T-helper 1 cell (primary cell): ENCODE measurements at places on chromosomes 16 and 17.

DNA sequence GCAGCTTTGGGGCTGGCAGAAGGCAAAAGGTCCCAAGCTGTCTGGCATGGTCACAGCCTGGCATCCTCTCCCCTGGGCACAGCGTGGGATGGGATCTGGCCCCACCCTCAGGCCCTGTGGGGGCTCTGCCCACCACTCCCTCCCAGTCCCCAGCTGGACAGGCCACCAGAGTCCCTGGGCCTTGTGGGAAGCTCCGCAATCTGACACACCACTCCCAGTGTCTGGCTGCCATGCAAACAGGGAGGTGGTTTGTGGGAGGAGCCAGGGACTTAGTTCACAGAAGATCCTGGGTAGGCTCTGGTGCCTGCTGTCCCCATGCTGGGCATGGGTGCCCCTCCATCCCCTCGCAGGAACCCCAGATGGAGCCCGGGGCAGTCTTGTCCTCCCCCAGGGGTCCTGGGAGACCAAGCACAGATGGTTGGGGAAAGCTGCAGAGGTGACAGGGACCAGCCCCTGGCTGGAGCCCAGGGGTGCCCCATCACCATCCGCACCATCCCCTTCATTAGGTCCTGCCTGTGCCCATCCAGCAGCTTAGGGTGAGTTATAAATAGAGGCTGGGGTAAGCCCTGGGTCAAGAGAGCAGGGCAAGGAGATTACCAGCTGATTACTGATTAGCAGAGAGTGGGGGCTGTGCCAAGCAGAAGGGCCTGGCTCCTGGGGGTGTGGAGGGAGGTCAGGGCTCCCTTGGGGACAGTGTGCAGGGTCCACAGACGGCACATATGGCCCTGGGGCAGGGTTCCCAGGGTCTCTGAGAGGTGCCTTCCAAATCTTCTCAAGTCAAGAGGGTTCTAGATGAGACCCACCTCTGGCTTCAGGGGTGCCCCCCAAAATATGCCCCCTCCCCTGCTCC is 6.2 kb downstream of the FSCN2 start:
- no peak for DNase-seq

DNA sequence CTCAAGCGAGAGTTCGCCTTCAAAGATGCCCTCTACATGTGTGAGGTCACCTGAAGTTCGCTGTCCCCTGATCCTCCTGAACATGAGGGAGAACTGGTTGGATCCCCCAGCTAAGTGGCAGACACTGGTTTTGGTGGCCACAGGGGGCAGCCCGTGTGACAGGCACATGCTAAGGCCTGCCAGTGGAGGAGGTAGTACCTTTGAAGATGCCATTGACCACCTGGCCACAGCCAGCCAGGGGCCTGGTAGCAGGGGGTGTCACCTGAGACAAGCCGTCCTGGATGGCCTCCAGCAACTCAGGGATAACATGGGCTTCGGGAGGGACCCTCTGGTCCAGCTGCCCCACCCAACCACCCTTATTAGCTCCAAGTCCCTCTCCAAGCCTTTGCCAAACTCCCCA is 7.3 kb upstream of the ALDH3A1 start:
- DNase-seq = no peak

DNA sequence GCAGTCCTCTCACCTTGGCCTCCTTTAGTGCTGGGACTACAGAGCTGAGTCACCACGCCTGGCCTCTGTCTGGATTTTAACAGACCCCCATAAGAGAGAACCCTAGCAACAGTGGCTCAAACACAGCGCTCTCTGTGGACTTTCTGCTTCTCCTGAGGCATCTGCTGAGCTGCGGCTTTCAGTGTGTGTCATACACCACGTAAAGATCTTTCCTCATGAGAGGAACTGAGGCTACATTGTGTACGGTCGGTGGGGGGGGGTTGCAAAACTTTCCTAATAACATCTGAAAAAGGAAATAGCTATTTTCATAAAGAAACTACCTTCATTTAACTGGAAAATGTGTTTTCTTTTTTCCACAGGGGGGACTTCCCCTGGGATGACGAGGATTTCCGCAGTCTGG is 32.9 kb downstream of the DEF8 start:
- DNase-seq = no peak

GRCh38 chr17:81338274-81339190 is 43.4 kb upstream of the SLC38A10 start:
- DNase-seq = no peak

DNA sequence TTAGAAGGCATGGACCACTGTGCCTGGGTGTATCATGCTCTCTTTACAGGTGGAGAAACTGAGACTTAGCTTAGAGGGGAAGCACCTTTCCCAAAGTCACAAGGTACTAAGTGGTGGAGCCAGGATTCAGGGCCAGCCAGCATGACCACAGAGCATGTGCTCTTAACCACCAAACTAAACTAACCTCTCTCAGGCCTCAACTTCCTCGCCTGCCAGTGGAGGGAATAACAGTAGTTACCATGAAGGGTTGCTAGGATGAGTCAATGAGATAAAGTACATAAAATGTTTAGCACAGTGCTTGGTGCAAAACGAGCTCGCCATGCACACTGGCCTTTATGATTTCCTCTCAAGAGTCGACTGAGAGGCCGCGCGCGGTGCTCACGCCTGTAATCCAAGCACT is 6.4 kb upstream of the MYO1C start:
- no peak for DNase-seq

- no peak for DNase-seq
Measured at GRCh38 chr16:85969159-85969558, 70.2 kb downstream of the IRF8 start.

GRCh38 chr17:72934927-72935326 is 157.6 kb downstream of the SLC39A11 start:
- DNase-seq = no peak

DNA sequence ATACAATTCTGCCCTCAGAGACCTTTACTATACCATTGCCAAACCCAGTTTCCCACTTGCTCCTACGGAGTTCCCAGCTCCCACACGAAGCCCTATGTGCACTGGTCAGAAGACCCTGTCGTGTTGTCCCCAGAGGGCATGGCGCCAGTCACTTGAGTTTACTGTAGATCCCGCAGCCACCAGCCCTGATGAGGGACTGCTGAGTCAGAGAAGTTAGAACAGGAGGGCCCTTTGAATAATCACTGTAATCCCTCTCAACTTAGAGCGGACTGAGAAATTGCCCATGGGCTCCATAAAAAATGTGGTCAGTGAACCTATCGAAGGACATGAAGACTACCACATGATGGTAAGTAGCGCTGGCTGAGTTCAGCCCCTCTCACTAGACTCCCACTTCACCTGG is 9.2 kb downstream of the UBFD1 start:
- DNase-seq = no peak

- DNase-seq = no peak
Measured at GRCh38 chr17:74259667-74260524, 14.1 kb upstream of the DNAI2 start.

DNA sequence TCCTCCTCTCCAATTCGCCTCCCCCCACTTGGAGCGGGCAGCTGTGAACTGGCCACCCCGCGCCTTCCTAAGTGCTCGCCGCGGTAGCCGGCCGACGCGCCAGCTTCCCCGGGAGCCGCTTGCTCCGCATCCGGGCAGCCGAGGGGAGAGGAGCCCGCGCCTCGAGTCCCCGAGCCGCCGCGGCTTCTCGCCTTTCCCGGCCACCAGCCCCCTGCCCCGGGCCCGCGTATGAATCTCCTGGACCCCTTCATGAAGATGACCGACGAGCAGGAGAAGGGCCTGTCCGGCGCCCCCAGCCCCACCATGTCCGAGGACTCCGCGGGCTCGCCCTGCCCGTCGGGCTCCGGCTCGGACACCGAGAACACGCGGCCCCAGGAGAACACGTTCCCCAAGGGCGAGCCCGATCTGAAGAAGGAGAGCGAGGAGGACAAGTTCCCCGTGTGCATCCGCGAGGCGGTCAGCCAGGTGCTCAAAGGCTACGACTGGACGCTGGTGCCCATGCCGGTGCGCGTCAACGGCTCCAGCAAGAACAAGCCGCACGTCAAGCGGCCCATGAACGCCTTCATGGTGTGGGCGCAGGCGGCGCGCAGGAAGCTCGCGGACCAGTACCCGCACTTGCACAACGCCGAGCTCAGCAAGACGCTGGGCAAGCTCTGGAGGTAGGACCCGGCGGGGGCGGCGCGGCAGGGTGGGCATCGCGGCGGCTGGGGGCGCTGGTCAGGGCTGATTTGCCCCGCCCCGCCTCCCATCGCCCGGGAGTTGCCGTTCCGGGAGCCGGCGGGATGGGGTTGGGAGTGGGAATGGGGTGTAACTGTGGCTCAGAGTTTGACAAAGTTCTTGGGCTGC is 567 bp downstream of the SOX9 start:
- DNase-seq = no peak

GRCh38 chr17:8556074-8556473 is 74.5 kb downstream of the MYH10 start:
- no peak for DNase-seq

DNA sequence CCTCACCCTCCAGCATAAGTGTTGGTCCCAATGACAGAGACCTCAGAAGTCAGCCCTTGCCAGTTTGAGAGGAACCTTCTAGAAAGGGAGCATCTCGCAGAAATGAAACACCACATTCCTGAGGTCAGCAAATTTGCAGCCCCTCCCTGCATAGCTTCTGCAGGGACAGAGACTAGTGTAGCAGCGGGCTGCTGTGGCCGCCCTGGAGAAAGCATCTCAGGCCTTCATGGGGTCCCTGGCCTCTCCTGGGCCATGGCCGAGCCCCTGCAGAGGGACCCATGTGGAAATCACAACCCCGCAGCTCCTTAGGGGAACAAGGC is 11.4 kb downstream of the HS3ST6 start:
- DNase-seq = no peak

DNA sequence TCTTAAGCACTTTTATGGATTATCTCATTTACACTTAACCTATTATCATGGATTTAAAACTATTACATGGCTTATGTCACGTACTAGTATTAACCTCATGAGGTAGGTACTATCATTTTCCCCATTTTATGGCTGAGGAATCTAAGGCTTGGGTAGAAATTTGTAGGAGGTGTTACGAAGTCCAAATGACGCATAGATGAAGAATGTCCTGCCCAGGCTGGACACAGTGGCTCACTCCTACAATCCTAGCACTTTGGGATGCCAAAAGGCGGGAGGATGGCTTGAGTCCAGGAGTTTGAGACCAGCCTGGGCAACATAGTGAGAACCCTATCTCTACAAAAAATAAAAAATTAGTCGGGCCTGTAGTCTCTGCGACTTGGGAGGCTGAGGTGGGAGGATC is 4.8 kb upstream of the C1QL1 start:
- no peak for DNase-seq

DNA sequence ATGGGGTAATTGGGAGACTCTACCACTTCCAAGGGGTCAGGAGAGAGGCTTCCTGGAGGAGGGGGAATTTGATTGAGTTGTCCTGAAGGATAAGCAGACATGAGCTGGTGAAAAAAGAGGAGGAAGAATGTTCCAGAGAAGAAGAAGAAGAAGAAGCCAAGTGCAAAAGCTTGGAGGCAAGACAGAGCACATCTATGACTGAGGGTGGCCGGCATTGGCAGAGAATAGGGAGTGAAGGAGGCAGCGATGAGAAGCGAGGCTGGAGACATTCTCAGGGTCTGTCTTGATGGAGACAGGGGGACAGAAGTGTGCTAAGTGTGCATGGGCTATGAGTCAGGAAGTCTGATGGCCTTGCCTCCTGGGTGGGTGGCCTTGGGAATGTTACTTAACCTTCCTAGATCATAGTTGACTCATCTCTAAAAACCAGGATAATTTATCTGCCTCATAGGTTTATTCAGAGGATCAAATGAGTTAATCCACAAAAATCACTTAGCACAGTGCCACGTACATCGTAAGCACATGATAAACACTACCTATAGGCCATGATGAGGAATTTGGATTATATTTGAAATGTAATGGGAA is 171.7 kb downstream of the ABCC12 start:
- no peak for DNase-seq

DNA sequence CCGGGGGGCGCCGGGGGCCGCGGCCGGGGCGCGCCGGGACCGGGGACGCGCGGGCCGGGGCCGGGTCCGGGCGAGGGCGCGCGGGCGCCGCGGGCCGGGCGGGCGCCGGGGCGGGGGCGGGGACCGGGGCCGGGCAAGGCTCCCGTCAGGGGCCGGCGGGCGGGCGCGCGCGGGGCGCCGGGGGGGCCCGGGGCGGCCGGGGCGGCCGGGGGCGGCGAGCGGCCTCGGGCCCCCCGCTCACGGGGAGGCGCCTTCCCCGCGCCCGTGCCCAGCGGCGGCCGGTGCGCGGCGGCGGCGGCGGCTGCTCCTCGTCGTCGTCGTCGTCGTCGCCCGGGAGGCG is 563 bp downstream of the ZCCHC14 start:
- no peak for DNase-seq

DNA sequence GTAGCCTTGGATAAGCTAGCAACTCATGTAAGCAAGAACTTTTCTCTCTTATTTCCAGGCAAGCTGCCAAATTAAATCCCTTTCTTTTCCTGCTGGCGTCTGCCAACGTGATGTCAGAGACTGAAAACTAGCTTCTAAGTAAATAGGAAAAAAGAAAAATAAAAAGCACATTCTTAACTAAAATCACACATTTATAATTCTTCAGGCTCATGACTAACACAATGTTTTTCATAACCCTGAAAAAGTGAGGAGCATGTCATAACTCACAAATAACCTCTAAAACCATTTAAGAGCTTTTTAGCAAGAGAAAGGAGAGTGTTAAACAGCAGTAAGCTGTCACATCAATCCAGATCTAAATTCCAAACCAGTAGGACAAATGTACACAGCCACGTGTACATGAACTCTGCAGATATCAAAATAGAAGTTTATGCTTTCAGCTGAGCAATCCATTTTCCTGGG is 110.0 kb downstream of the N4BP1 start:
- no peak for DNase-seq

GRCh38 chr17:16880843-16881230 is 91.1 kb downstream of the TNFRSF13B start:
- no peak for DNase-seq

GRCh38 chr17:63634163-63634562 is 11.9 kb downstream of the MAP3K3 start:
- DNase-seq = no peak
